ENCODE measurements at places on chromosomes 13 and 19.
A peak's percentile ranks its signal among the peaks of the same experiment; 100 is the strongest.

- DNase-seq = no peak
Measured at GRCh38 chr13:32499538-32500210, 38.9 kb downstream of the N4BP2L2 start.

DNA sequence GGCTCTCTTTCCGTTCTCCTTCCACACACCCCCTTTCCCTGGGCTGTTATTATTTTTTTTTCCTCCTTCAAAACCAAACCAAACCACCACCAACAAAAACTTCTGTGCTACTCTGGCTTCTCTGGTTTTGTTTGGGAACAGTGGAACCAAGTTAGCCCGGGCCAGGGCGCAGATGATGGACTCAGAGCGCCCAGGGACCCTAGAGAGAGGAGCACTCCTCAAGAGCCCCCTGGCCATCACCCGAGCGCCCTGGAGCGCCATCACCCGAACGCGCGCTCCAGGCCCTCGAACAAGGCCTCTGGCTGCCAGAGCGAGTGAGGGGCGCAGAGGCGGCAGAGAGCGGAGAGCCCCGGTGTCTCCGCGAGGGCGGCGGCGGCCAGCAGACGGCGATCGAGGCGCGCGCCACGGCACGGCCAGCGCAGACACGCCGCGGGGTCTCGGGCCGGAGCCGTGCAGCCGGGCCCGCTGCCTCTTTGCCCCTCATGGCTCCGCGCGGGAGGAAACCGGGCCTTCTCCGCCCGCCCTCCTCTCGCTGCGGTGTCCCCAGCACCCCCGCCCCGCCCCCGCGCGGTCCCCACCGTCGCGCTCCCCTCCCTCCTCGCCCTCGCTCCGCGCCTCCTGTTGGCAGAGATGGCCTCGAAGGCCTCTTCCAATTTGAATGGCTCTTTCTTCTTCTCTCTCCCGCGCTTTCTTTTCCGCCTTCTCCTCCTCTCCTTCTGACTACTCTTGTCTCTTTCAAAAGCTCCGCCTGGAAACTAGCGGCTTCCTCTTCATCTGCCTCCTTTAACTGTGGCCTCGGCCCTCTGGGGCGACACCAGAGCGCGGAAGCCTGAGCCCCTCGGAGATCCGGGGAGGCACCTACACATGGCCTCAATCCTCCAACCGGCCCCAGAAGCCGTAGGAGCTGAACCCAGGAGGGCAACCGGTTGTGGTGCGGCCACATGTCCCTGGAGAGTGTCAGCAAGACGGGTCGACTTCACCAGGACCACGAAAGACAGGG, 4.1 kb upstream of the SOX1 start:
- no peak for DNase-seq

DNA sequence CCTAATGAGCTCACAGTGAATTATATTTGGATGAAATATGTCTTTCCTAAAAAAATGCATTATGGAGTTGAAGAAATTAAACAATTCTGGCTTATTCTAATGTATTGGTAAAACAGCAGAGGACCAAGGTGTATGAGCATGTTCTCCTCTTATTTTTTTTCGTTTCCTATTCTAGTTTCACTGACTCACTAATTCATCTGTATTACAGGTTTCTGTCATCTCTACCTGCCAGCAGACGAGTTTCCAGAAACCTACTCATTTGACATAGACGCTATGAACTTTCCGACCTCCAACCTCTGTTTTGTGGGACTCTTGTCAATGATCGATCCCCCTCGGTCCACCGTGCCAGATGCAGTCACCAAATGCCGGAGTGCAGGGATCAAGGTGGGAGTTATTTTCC, 20.3 kb downstream of the ATP12A start:
- no peak for DNase-seq

GRCh38 chr13:106709522-106709921, 141.6 kb upstream of the ARGLU1 start:
- DNase-seq = no peak

DNA sequence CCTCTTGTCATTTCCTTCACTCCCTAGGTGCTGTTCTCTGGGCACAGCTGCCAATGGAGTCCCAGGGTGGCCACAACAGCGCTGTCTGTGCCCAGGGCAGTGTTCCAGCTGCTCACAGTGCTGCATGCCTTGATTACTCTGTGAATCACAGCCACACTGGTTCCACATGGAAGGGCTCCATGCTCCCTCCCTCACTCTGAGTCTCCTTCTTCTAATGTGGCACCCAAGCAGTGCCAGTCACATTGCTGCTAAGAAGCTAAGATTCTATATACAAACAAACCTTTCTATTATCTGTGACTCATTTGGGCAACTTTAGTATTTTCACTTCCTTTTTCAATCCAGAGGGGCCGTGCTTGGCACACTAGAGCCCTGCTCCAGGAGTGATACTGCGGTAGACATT, 248.7 kb downstream of the TDRD3 start:
- DNase-seq = no peak

DNA sequence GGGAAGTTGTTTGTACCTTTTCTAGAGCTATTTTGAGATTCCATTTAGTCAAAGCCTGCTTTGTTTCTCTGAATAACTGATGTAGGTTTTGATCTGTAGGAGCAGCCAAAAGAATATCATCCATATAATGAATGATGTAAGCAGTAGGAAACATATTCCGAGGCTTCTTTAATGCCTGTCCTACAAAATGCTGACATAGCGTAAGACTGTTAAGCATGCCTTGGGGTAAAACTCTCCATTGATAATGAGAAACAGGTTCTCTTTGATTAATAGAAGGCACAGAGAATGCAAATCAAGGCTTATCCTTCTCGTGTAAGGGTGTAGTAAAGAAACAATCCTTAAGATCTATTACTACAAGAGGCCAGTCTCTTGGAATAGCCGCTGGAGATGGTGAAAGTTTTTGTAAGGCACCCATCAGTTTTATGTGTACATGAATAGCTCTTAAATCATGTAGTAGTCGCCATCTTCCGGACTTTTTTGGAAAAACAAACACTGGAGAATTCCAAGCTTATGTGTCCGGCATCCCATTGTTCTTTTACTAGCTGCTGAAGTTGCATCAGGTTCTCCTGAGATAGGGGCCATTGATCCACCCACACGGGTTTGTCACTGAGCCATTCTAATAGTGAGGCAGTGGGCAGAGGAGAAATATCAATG, 13.5 kb downstream of the FPR3 start:
- no peak for DNase-seq

GRCh38 chr19:38836159-38836982, 4.8 kb upstream of the ECH1 start:
- DNase-seq = no peak

DNA sequence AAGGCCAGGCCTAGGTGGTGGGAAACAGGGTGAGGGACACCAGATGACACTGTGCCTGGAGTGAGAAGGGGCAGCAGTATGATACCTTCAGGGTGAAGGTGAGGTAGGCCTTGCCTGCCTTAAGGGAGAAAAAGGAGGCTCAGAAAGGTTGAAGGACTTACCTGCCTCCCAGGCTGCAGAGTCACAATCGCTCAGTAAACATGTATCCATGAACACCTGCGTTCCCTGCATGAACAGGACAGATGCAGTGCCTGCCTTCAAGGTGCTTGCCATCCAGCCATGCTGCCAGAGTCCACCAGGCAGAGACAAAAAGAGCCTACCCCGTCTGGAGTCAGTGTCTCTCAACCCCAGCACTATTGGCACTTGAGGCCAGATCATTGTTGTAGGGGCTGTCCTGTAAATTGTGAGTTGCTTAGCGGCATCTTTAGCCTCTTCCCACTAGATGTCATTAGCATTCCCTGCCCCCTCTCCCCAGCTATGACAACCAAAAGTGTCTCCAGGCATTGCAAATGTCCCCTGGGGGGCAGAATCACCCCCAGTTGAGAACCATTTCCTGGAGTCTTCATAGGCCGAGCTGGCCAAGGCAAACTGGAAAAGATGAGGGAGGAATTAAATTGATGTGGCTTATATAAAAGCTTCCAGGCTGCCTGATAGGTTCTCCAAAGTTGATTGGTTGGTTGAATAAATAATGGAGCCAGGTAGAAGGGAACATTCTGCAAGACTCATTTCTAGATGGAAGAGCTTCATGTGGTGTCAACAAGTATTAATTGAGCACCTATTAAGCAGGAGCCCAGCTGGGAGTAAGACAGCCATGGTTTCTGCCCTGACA, 1.7 kb downstream of the MAP3K10 start:
- DNase-seq = no peak

DNA sequence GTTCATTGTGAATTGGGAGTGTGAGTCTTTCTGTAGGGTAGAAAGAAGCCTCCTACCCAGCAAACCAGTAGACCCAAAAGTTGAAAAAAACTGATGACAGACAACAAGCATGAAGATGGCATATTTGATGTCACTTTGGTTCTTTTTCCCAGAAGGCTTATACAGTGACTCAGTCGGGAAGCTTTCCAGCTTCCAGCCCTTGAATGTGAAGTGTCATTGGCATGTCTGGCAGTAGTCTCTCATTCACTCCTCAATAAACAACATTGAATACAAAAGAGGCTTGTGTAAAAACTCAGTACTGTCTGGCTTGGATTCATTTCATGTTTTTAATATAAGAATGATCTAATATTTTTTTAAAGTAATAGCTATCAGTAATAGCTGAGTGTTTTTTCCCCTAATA, 68.7 kb downstream of the IPO5 start:
- no peak for DNase-seq

GRCh38 chr13:22193070-22193469, 522.2 kb downstream of the FGF9 start:
- no peak for DNase-seq

GRCh38 chr19:16359074-16359473, 34.4 kb downstream of the KLF2 start:
- DNase-seq = no peak

DNA sequence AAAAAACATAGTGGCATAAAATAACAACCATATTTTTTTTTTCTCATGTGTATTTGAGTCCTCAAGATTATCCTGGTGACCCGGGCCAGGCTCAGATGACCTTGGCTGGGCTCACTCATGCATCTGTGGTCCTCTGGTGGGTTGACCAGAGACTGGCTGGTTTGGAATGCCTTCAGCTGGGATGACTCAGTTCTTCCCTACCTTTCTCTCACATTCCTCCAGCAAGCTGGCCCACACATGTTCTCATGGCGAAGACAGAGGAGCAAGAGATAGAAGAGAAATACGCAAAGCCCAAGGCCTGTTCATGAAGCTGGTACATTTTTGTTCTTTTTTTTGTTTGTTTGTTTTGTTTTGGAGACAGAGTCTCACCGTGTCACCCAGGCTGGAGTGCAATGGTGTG, 14.3 kb upstream of the ZNF541 start:
- DNase-seq = no peak

GRCh38 chr13:29379281-29379680, 216.2 kb downstream of the SLC7A1 start:
- DNase-seq = no peak

- DNase-seq = no peak
Measured at GRCh38 chr19:57675881-57676280, 5.9 kb upstream of the ZNF551 start.

GRCh38 chr19:47324502-47324901, 7.5 kb upstream of the C5AR2 start:
- peak; percentile 73 for DNase-seq

GRCh38 chr19:48608798-48609263, 2.3 kb downstream of the SPACA4 start:
- peak; percentile 73 for DNase-seq

DNA sequence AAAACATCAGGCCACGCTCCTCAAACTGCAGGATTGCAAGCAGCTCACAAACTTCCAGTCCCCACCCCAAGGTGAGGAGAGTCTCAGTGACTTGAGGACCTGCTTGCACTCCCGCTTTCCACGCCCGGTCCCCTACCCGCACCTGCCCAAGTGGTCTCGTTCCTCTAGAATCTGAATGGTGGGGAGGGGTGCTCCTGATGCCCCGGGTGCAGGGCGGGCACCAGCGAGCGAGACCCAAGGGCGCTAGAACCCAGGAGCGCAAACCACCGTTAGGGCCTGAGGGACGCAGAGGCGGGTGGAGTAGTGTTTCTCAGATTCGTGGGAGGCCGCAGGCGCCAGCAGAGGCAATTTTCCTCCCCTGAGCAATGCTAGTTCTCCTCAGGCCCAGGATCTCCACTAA, 40.3 kb downstream of the SOX1 start:
- DNase-seq = no peak

- DNase-seq = peak; percentile 35
Measured at GRCh38 chr19:1266916-1267476, 2.1 kb upstream of the CIRBP start.

All from HL-60 (cell line).